ENCODE measurements at places on chromosomes 1 and 21.
A peak's percentile ranks its signal among the peaks of the same experiment; 100 is the strongest.

GRCh38 chr1:81151206-81151605 lies 649.5 kb upstream of the ADGRL2 start:
- peak; percentile 42 for DNase-seq

GRCh38 chr1:42133809-42134526 lies 19.2 kb upstream of the GUCA2B start:
- no peak for DNase-seq

DNA sequence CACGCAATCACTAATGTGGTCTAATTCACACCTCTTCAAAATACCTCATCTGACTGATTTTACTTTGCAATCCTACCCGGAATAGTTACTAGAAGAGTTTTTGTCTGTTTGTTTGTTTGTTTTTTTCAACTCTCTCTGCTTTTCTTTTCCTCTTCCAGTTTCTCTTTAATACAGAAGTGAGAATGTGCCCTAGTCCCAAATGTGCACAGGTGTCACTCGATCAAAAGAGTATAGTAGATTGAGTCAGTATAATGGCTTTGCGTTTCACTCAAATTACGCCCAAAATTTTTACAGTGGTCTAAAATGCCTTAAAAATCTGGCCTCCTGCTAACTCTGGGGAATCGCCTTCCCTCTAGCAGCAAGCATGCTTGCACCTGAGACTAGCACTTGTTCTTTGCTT lies 1536.8 kb downstream of the KCNT2 start:
- no peak for DNase-seq

GRCh38 chr1:47424336-47424982 lies 8.4 kb downstream of the FOXE3 start:
- DNase-seq = peak; percentile 63

DNA sequence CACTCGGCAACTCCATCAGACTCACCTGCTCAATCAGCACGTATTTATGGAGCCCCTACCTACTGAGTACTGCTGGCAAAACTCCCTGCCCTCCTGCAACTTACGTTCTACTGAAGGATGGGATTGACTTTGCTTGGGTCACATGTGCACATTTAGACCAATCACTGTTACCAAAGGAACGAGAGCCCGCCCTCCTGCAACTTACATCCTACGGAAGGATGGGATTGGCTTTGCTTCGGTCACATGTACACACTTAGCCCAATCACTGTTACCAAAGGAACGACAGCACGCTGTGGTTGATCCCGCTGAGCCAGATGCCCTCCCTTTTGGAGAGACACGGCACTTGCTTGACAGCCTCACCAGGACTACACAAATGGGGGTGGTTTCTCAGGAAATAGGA lies 46.0 kb downstream of the UBIAD1 start:
- DNase-seq = no peak

DNA sequence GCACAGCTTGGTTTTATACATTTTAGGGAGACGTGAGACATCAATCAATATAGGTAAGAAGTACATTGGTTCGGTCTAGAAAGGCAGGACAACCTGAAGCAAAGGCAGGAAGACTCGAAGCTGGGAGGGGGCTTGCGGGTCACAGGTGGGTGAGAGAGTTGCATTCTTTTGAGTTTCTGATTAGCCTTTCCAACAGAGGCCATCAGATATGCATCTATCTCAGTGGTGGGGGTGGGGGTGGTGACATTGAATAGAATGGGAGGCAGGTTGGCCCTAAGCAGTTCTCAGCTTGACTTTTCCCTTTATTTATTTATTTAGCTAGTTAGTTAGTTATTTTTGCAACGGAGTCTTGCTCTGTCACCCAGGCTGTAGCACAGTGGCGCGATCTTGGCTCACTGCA lies 85.6 kb downstream of the WDR4 start:
- no peak for DNase-seq

GRCh38 chr1:18875107-18875795 lies 15.8 kb upstream of the TAS1R2 start:
- peak; percentile 88 for DNase-seq

DNA sequence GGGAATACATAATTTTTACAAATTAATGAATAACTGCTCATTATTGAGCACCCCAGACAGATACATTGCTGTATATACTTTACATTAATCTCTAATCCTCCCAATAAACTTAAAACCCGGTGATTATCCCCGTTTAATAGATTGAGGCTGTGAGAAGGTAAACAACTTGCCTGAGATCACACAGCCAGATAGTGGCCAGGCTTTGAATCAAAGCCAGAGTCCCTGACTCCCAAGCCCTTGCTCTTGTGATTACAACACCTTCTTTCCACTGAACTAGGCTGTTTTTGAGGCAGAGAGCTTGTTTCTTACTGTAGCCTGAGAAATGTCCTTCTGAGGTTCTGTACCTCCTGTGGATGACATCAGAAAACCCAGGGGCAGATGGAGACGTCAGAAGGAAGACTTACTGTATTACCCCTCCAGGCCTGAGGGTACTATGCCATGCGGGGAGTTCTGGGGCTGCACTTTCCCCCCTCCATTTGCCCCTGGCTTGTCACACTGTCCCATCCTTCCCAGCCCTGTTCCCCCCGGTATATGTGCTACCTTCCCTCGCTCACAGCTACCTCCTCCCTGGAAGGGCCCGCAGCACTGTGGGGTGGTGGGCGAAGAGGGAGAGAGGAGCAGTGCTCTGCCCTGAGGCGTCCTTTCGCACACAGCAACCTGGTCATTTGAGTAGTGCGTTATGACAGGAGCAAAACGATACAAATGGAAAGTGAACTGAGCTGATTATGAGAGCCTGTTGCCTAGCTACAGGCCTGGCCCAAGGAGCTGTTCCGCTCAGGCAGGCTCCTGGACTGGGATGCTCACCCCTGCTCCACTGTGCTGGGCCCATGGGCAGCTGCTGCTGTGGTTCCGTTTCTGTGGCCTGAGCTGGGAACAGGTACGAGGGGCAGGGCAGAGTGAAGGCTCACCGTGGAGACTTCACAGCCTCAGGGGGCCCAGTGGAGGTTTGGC lies 4.6 kb downstream of the KCNC4 start:
- no peak for DNase-seq

GRCh38 chr1:63547621-63548294 lies 24.4 kb downstream of the EFCAB7 start:
- DNase-seq = peak; percentile 52

GRCh38 chr1:153883223-153883622 lies 39.5 kb downstream of the GATAD2B start:
- no peak for DNase-seq

- DNase-seq = no peak
Measured at GRCh38 chr1:110216844-110217444, 6.8 kb downstream of the KCNC4 start.

All from muscle of leg (tissue), 16 donors.